SK-N-DZ (cell line): ENCODE measurements at places on chromosomes 4 and X.

DNA sequence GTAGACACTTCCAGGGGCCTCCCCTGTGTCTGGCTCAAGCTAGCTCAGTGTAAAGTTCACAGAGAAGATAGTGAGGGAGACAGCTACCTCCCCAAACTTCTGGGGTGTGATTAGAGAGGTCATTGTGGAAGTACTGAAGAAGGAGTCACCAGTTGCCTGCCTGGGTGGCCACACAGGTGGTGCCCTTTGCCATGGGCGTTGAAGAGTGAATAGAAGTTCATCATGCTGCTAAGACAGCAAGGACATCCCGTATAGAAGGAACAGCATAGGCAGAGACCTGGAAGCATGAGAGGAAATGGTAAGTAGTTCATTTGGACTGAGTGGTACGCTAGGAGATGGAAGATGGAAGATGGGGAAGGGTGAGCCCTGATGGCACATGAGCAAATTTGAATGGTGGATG lies 110.1 kb downstream of the PJA1 start:
- DNase-seq: no peak

- DNase-seq: no peak
Measured at GRCh38 chrX:154785716-154786115, 19.6 kb downstream of the MPP1 start.

DNA sequence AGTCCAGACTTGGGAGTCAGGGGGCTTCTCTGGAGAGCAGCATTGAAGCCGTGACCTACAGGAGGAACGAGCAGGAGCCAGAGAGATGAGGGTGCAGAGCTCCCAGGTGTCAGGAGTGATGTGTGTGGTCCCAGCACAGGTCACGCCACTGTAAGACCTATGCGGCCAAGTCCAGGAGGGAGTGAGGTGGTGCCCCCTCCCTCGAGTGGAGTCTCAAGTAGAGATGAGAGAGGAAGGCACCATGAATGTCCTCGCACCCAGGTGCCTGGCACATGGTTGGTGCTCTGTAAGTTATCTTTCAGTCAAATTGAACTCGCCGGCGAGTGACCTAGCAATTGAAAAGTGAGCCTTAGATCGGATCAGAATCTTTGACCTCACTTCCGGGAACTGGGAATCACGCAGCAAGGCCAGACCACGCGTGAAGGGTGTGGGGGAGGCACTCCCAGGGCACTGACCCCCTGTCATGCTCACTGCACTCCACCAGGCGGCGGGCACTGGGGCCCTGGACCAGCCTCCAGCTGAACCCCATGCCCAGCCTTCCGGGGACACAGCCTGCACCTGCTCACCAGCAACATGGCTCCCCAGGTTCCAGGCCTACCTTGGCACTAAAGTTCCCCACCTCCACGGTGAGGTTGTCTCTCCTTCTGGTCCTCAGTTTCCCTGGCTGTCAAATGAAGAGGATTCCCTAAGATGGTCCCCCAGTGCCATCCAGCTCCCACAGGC lies 127.4 kb downstream of the HMX1 start:
- no peak for DNase-seq

DNA sequence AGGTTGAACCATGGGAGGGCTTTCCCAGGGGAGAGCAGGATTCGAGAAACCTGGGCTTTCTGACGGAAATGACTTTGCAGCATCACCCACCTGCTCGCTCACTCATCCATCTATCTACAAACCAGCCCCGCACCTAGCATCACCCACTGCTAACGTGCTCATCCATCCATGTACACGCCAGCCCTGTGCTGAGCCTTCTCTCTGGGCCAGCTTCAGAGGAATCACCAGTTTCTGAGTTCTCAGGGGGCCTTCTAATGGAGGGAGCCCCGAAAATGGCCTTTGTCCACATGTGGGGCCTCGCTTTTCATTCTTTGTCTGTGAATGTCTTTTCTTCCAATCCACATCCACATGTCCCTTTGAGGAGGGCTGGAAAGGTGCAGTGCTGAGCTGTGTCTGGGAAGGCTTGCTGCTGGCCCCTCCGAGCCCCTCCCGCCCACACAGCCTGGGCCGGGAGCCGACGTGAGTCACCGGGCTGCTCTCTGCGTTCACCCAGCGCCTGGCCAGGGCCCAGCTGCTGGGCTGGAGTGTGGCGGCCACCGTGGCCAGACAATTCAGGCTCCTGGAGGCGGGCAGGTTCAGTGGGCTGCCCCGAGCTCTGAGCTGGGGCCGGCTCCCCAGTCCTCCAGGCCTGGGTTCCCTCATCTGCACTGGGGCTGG lies 14.7 kb downstream of the SORCS2 start:
- DNase-seq: no peak

GRCh38 chr4:85489273-85489981 lies 14.5 kb downstream of the ARHGAP24 start:
- no peak for DNase-seq

DNA sequence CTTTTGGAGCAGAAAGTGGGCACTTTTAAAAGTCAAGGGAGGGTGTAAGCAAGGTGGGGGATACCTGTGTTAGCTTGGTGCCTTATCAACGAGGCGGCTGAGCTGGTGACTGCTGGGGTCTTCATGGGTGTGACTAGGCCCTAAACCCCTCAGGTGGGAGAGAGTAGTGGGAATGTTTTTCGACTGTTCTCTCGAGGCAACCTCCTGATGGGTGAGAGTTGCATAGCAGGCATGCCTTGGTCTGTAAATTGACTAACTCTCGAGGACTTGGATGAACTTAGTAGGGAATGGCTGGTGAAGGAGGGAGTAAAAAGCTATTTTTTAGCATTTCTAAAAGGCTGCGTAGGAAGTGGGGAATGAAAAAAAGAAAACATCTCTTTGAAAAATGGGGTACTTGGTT lies 80.0 kb downstream of the ARHGAP10 start:
- DNase-seq: no peak

- peak; percentile 34 for DNase-seq
Measured at GRCh38 chr4:3442959-3443749, 1.4 kb downstream of the HGFAC start.

- DNase-seq: no peak
Measured at GRCh38 chr4:147250062-147250461, 230.8 kb upstream of the EDNRA start.

- DNase-seq: no peak
Measured at GRCh38 chr4:83660578-83660977, 124.7 kb downstream of the GPAT3 start.

DNA sequence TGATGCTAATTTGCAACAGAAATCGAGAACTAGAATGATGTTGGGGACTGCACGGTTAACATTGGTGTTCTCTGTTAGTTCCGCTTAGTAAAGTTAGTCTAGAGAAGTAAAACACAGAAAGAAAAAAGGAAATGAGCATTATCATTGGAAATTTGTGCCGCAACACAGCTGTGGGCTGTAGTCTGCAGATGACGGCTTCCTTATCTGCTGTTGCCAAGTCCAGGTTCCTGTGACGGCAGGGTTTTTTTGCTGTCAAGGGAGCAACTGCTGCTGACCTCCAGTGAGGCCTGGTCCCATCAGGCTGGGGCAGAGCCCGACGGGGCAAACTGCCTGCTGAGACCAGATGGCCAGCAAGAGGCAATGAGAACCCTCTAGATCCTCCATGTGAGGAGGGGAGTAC lies 38.9 kb upstream of the PHEX start:
- no peak for DNase-seq

GRCh38 chr4:154082760-154083535 lies 294.1 kb upstream of the SFRP2 start:
- DNase-seq: peak; percentile 1

DNA sequence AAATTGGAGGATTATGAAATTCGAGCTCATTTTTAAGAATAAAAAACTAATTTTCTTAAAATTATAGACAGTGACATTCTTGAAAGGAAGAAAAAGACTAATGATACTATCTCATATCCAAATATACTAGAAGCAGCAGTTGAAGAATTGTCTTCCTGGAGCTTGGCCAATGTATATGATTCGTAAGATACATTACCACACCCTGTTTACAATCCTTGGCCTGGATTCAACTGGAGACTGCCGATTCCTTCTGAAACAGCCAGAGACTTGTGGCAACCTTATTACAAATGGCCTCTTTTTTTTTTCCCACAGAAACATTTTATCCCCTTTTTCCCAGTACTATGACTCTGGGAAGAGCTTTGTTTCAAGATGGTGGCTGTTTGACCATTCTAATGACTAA lies 571.2 kb upstream of the FAT1 start:
- DNase-seq: no peak

- no peak for DNase-seq
Measured at GRCh38 chr4:143254491-143255226, 69.9 kb downstream of the USP38 start.

DNA sequence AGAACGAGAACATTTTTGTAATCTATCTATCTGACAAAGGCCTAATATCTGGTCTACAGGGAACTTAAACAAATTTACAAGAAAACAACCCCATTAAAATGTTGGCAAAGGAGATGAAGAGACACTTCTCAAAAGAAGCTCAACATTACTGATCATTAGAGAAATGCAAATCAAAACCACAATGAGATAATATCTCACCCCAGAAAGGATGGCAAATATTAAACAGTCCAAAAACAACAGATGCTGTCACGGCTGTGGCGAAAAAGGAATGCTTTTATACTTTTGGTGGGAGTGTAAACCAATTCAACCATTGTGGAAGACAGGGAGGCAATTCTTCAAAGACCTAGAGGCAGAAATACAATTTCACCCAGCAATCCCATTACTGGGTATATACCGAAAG lies 2284.8 kb downstream of the ARAP2 start:
- no peak for DNase-seq

GRCh38 chrX:16930392-16930791 lies 16.1 kb upstream of the REPS2 start:
- no peak for DNase-seq

DNA sequence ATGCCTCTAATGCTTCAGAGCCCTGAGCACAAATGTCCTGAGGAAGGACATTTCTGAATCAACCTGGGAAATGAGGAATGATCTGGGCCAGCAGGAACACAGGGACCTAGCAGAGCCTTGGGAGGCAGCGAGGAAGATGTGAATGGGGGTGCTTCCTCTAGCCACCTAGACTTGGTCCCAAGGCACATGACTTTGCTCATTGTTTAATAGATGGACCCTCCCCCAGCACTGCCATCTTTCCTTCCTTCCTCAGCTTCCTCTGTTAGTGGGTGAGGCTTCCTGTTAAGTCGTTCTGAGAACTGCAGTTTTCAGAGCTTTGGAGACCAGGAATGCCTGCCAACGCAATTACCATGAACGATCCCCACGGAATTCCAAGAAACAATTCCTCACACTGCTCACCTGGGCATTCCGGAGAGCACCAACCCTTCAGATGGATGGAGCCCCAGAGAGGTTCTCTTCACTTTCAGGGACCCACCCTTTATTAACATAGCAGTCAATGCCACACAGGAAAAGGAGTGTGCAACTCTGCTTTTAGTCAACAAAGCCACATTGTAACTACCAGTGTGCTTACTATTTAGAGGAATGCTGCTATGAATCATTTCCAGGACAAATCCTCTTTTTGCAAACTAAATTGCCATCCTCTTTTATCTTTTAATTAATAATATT lies 48.5 kb upstream of the STIM2 start:
- no peak for DNase-seq

- DNase-seq: no peak
Measured at GRCh38 chrX:34238896-34239295, 106.8 kb upstream of the FAM47A start.

- peak; percentile 94 for DNase-seq
Measured at GRCh38 chr4:151541389-151542071, 132.6 kb downstream of the FHIP1A start.

- DNase-seq: no peak
Measured at GRCh38 chr4:94208918-94209317, 1.3 kb downstream of the SMARCAD1 start.

DNA sequence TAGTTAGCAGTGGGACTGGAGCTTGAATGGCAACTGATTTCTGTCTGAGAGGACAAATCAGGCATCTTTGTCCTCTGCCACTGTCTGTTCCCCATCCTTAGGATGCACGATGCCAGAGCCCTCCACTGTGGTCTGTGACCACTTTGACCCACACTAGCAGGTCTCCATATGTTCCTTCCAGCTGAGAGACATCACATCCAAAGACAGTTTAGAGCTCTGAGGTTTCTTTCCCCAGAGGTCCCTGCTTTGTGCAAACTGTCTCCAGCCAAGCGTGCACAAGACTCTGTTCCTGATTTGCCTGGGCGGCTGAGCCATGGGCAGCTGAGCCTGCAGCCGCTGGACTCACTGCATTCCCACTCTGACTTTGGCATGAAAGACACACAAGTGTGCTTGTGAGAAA lies 98.0 kb downstream of the PTTG2 start:
- peak; percentile 54 for DNase-seq

GRCh38 chr4:15652841-15653240 lies 2.3 kb downstream of the FBXL5 start:
- no peak for DNase-seq

GRCh38 chr4:77152421-77152820 lies 4.6 kb upstream of the CCNG2 start:
- DNase-seq: no peak

DNA sequence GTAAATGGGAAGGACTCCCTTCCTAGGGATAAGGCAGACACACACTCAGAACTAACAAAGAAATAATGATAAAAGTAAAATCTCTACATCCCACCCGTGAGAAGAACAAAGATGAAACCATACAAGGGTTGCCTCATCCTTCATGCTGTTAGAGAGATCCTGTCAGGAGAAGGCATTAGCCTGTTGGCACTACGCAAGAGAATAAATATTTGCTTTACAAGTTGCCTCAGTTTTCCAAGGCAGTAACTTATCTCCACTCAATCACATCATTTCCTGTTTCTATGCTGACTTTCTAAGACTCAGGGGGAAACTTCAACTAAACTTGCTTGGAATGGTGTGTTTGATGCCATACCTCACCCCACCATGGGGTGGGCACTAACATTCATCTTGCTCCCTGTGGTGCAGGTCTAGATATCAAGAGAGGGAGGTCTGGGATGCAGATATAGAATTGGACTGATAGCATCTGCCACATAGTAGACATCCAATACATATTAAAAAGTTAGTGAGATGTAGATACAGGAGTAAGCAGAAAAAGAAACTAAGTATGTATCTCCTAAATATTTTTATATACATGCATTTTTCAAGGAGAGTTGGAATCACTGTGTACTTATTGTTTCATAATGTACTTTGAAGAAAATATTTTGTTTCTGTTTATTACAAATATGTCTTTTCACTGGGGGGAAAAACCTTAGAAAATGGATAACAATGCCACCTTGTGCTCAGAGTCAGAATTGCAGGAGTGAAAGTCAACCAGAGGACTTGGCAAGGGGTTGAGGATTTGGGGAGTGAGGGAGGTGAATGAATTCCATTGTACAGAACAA lies 57.2 kb upstream of the BEX4 start:
- no peak for DNase-seq

GRCh38 chr4:3311489-3312171 lies 18.8 kb downstream of the RGS12 start:
- no peak for DNase-seq

DNA sequence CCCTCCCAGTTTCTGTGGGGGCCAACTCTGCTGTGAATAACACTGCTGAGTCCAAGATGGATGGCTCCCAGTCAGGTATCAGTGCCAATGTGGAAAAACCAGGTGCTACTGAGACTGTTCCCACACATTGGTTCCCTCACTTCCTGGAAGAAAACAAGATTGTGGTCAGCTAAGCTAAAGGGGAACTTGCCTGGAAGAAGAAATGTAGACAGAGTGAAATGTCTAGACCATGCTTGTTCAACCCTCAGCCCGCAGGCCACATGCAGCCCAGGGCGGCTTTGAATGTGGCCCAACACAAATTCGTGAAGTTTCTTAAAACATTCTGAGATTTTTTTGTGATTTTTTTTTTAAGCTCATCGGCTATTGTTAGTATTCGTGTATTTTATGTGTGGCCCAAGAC lies 28.6 kb upstream of the UTP14A start:
- no peak for DNase-seq

- DNase-seq: no peak
Measured at GRCh38 chr4:40316333-40316781, 18.8 kb upstream of the CHRNA9 start.
